ENCODE measurements at places on chromosomes 5 and 9.

- DNase-seq: no peak
Observed at GRCh38 chr5:2514484-2514883, 237.0 kb downstream of the IRX2 start.

DNA sequence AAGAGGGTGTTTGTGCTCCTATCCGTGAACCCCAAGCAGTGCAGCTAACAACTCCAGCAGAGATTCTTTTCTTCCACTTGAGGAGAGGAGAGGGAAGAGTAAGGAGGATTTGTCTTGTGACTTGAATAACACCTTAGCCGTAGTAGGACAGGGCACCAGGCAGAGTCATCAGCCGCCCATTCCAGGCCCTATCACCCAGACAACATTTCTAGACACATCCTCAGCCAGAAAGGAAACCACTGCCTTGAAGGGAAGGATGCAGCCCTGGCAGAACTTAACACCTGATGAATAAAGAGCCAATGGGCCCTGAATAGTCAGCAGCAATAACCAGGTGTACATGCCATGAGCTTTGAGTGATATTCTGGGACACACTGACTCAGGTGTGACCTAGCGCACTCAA, 1013.0 kb upstream of the COX7C start:
- DNase-seq: no peak

- DNase-seq: no peak
Observed at GRCh38 chr5:127840198-127840524, 137.0 kb downstream of the CCDC192 start.

GRCh38 chr5:132495667-132496190, 5.2 kb upstream of the IRF1 start:
- peak; percentile 57 for DNase-seq
